AG08396 (cell line): ENCODE measurements at places on chromosomes 1 and 21.
A peak's percentile ranks its signal among the peaks of the same experiment; 100 is the strongest.

GRCh38 chr1:37914719-37915475 is 32.0 kb downstream of the INPP5B start:
- no peak for DNase-seq

DNA sequence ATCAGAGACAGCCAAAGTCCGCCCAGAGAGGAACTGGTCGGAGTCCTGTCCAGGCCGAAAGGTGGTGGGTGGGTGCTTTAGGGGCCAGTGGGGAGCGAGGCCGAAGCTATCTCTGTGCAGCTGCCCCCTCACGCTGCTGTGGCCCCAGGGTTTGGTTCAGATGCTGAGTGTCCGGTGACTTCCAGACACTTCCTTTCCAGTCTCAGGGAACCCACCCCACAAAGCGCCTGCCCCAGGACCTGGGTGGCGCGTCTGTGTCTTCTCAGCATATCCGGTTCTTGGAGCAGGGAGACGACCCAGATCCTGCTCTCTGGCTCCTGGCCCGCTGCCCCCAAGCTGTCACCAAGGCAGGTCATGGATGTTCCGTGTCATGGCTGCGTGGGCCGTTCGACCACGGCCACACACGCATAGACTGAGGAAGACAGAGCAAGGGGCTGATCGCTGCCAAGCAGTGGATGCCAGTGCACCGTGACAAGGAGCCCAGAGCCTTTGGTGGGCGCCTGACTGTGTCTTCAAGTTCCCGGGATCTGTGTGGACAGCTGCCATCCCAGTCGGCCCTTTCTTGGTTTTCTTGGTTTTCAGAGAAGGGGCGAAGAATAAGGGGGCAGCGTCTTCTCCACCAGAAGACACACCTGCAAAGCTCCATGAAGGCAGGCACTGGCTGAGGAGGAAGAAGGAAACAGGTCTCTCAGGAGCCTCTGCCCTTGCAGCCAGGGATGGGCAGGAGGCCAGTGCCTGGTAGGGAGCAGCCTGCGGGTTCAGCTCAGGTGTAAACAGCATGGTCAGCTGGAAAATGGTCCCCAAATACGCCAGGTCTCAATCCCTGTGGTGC is 22.9 kb upstream of the COL18A1 start:
- DNase-seq: no peak

DNA sequence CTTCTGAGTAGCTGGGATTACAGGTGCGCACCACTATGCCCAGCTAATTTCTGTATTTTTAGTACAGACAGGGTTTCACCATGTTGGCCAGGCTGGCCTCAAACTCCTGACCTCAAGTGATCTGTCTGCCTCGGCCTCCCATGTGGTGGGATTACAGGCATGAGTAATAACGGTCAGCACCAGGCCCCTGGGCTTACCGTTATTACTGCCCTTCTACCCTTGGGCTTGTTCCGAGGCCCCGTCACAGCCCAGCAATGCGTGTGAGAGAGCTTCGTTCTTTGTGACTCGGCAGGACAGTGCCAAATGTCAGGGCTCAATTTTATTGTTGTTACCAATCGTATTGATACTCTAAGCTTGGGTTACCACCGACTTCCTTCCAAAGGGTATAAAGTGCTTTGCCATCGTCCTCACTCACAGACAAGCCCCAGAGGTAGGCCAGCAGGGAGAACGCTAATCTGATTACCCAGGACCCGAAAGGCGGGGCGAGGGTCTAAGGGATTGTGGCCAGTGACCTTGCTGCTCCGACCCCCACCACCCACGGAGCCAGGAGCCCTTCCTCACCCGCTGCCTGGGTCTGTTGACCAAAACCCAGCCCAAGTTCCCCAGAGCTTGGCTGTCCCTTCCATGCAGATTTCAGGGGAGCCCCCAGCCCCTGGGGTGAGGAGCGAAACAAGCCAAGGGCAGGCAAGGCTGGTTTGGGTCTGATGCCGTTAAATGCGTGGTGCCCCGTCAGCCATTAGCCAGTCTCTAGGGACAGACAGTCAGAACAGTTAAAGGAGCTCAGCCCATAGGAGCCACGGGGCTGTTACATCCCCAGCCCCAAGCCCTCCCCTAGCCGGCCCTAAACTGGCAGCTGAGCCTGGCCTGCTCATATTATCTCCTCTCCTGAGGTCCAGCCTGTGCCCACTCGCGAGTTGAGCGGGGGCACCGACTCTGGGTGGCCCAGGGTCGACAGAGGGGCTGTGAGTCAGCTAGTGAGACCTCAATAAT is 54.9 kb upstream of the CASZ1 start:
- no peak for DNase-seq

- no peak for DNase-seq
These were observed 31.4 kb downstream of the SSBP3 start for GRCh38 chr1:54374766-54375165.

DNA sequence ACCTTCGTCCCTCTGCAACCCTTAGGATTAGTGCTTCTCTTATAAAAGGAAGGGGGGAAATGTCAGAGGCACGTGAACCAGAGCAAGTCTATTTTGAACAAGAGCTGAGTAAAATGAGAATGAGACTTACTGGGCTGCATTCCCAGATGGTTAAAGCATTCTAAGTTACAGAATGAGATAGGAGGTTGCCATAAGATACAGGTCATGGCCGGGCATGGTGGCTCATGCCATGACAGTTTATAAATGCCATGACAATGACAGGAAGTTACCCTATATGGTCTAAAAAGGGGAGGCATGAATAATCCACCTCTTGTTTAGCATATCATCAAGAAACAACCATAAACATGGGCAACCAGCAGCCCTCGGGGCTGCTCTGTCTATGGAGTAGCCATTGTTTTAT is 2.5 kb upstream of the AQP10 start:
- no peak for DNase-seq

- DNase-seq: peak; percentile 91
These were observed 58.4 kb upstream of the COL6A1 start for GRCh38 chr21:45923146-45923545.

DNA sequence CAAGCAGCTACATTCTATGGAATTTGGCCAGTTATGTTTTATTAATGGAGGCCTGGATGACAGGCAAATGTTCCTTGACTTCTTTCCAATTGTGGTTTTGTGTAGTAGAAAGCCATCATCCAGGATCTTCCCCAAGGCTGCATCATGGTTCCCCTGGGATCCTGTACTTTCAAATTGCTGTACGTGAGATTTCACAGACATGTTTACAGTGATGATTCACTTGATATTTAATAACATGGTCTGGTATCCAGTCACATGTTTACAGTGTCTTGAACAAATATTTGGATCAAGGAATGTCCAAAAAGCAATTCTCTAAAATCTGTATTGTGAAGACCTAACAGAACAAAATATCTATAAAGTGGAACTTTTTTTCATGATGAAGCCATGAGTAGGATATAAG is 68.3 kb upstream of the ST6GALNAC3 start:
- DNase-seq: peak; percentile 6

GRCh38 chr21:32001390-32001789 is 128.6 kb downstream of the HUNK start:
- no peak for DNase-seq

DNA sequence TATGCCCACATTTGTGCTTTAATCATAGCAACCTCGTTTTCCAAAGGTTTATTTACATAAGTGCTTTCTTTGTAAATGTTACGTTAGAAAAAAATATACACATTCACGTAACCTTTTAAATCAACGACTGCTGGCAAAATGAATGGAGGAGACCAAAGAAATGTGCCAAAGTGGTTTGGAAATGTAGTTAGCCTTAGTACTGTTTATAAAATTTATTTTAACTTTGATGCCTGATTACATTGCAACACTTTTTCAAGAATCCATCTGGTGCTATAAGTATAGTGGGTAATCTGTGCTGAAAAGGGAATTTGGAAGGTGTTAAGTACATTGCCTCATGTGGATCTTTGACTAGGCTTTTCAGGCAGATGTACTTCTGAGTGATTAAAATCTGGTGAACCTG is 108.9 kb downstream of the IFI44 start:
- no peak for DNase-seq

- DNase-seq: peak; percentile 9
These were observed 273.4 kb upstream of the CACYBP start for GRCh38 chr1:174726167-174726879.

DNA sequence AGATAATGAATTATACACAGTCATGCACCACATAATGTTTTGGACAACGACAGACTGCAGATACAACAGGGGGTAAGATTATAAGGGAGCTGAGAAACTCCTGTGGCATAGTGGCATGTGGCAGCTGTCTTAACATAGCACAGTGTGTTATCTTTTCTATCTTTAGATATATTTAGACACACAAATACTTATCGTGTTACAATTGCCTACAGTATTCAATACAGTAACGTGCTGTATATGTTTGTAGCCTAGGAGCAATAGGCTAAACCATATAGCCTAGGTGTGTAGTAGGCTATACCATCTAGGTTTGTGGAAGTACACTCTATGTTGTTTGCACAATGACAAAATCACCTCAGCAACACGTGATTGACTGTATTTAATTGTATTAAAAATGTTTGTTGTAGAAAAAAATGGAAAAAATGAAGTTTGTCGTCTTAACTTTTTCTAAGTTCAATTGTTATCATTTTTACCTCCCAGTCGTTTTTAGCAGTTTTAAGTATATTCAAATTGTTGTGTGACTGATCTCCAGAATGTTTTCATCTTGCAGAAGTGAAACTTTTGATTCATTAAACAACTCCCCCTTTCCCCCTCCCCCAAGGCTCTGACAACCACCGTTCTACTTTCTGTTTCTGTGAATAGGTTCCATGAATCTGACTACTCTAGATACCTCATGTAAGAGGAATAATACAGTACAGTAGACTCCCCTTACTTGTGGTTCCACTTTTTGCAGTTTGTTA is 351.0 kb upstream of the B3GALT2 start:
- DNase-seq: no peak

DNA sequence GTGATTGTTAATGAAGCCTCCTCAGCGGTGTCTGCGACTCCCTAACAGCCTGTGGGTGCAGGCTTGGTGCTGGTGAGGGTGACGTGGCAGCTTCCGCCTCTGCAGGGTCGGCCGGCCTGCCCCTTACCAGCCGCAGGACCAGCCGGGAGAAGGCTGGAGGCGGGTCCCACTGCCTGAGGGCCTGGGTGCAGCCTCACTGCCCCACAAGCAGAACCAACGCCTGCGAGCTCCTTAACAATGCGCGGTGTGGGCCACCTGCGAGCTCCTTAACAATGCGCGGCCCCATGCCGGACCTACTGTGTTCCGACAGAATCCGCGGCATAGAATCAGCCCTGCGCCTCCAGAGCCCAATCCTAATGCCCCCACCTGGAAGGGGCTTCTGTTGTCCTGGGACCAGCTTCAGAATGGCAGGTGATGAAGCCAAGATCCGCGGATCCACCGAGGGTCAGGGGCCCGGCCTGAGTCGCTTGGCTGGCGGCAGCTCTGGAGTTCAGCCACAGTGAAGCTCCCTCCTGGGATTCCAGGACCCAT is 54.4 kb upstream of the AJAP1 start:
- no peak for DNase-seq

DNA sequence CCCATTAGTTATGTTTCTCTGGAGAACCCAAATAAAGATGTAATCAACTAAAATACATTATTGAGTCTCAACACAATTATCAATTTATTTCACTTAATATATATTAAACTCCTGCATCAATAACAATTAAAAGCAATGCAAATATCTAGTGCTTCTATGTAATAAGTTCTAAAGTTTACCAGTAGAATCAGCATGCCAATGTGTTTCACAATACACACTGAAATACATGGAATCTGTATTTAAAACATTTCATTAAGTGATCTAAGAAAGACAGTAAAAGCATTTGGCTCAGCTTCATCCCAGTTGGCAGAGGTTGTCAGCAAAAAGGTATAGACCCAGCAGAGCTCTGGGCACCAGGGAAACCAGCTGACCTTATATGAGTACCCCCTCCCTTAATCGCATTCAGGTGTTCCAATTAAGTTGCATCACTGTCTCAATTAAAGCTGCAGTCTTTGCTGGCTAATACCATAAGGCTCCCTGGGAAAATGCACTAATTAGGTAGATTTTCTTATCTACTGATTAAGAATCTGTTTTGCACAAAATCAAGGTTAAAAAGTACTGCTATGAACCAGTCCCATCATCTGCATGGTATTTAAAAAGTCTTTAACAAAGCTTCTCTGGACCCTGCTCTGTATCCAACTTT is 63.1 kb downstream of the NIBAN1 start:
- no peak for DNase-seq

DNA sequence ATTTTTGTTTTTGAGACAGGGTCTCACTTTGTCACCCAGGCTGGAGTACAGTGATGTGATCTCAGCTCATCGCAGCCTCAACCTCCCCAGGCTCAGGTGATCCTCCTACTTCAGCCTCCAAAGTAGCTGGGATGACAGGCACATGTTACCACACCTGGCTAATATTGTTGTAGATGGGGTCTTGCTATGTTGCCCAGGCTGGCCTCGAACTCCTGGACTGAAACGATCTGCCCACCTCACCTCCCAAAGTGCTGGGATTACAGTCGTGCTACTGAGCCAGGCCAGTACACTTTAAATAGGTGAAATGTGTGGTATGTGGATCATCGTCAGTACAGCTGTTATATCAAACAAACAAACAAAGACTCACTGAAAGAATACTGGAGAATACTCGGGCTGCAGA is 35.0 kb upstream of the GPR153 start:
- DNase-seq: no peak

DNA sequence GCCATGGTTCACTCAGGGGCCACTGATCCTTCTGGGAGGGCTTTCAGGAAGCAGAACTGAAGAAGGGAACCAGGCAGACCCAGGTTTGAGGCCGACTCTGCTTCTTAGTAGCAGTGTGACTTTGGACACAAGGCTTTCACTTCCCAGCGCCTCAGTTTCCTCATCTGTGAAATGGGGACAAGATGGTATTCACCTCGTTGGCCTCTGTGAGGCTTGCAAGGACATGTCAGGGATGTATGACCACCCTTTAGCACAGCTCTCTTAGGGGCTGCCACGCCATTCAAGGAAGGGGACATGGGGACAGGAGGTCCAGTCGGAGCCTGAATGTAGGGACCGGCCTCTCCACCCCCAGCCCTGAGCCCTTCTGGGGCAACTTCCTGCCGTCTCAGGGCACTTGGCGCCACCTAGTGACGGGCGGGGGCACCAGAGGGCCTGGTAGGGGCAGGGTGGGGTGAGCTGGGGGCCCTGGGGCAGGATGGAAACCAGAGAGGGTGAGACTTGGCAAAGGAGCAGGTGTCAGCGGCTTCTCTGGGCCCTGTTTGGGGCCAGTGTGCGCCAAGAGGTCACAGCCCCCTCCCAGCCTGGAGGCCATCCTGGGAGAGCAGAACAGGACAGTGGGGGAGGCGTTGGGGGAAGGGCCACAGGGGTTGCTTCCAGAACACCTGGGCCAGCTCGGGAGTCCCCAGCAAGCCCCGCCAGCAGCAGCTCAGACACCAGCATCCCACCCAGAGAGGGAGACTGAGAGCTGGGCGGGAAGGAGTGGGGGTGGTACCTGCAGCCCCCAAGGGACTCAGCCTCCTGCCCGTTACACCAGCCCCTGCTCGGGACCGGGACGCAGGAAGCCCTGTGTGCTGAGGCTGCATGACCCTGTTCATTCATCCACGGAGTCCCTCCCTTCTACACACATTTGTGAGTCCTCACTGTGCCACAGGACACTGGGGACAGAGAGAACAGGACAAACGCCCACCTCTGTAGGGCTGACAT is 102.5 kb upstream of the TARDBP start:
- DNase-seq: peak; percentile 44
